ENCODE measurements at places on chromosomes 3 and 15.

DNA sequence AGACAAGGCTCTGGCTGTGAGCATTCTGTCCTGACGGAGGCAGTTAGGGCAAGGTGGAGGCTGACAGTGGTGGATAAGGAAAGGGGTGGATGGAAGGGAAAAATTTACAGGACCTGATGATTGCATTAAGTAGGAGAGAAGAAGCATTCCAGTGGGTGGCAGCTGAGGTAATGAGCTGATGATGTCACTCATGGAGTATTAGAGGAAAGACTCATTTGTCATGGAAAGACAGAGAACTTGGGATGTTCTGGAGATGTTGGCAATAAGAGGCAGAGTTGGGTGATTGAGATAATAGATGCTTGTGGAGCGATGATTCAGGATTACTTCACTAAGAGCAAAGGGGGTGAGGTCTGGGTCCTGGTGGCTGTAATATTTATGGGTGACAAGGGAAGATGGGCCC is 63.6 kb upstream of the SCN5A start:
- no peak for DNase-seq

DNA sequence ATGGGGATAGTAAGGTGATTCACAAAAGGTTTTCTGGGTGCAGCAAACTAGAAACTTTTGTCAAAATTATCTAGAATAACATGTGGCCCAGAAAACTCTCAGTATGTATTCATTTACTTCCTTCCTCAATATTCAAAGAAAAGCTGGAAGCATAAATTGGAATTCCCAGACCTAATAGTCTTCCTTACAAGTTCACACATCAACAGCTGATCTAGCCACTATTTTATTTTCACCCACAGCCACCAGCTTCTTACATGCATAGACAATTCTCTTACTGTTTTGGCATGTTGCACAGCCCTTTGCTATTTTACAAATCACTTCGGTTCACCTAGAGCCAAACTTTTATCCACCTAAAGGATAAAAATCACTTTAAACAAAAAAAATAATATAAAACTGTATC is 647.8 kb upstream of the CCDC54 start:
- no peak for DNase-seq

- DNase-seq: no peak
Observed at GRCh38 chr3:157375342-157375986, 61.2 kb upstream of the PTX3 start.

DNA sequence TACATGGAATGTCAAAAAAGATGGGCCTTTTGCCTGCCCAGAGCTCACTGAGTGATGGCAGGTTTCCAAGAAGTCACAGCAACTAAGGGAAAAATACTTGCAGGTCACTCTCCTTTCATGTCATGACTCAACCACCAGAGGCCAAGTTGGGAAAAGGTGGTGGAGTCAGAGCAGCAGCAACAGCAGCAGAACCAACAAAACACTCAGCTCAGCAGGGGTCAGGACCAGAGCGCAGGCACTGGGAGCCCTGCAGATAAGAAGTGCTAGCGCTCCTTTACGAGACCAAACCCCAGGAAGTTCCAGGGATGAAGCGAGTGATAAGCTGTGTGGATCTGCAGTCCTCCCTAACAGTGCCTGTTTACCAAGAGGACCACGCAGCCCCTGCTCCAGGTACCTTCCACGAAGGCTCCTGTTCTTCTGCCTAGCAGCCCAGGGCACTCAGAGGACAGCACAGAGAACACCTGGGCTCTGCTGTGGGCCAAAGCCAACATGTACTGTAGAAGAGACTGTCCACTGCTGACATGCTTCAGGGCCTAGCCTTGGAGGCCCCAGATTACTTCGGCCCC is 26.0 kb downstream of the POC1A start:
- DNase-seq: peak; percentile 13

GRCh38 chr3:30686176-30686575 is 79.8 kb downstream of the TGFBR2 start:
- no peak for DNase-seq

DNA sequence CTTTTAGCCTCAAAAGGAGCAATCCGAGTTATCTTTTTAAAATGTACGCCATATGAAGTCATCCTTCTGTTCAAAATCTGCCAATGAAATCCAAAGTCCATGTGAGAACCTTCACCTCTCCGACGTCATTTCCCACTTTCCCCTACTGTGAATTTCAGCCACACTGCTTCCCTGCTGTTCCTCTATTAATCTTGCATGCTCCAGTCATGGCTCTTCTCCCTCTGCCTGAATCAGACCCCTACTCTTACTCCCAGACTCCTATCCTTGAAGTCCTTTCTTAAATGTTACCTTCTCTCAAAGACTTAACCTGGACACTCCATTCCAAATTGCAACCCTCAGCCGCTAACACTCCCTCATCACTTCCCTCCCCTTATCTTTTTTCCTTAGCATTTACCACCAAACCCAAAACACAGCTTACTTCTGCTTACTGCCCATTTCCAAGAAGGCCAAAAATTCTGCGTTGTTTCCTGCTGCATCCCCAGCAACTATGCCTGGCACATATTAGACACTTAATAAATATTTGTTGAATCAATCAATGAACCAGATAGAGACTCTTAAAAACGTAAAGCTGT is 1.2 kb downstream of the NKIRAS1 start:
- no peak for DNase-seq

- DNase-seq: no peak
Observed at GRCh38 chr3:34066328-34066727, 267.9 kb downstream of the PDCD6IP start.

DNA sequence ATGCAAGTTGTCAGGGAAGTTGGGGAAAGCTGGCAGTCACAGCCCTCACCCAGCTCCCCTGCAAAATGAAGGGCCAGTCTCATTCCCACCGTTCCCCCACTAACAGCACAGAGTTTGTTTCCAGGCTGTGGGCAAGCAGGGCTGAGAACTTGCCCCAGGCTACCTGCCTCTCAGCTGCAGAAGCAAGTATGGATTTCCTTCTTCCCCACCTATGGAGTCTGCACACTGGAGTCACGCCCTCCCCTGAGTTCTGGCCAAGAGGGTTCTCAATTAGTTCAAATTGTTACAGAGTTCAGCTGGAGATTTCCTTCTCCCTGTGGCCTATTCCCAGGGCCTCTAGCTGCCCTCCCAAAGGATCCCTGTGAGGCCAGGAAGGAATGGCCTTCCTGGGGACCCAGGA is 90.1 kb upstream of the ATP11B start:
- no peak for DNase-seq

- DNase-seq: no peak
Observed at GRCh38 chr3:108295421-108296175, 750 bp upstream of the HHLA2 start.

GRCh38 chr3:8629151-8630021 is 15.2 kb downstream of the SSUH2 start:
- no peak for DNase-seq

GRCh38 chr3:123869165-123869564 is 15.0 kb downstream of the MYLK start:
- no peak for DNase-seq

DNA sequence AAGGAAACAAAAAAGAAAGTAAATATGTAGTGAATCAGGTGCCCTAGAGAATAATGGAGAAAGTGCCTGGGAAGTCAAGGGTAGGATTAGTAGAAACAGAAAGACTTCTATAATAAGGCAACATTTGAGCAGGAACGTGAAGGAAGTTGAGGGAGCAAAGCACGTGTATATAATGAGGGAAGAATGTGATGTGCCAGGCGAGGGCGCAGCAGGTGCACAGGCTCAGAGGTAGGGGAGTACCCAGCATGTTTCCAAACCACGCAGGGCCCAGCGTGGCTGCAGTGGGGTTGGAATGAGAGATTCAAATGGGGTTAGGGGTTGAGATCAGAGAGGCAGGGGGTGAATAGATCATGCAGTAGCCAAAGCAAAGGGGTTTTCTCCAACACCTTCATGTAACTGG is 91.9 kb upstream of the VGLL4 start:
- DNase-seq: no peak

DNA sequence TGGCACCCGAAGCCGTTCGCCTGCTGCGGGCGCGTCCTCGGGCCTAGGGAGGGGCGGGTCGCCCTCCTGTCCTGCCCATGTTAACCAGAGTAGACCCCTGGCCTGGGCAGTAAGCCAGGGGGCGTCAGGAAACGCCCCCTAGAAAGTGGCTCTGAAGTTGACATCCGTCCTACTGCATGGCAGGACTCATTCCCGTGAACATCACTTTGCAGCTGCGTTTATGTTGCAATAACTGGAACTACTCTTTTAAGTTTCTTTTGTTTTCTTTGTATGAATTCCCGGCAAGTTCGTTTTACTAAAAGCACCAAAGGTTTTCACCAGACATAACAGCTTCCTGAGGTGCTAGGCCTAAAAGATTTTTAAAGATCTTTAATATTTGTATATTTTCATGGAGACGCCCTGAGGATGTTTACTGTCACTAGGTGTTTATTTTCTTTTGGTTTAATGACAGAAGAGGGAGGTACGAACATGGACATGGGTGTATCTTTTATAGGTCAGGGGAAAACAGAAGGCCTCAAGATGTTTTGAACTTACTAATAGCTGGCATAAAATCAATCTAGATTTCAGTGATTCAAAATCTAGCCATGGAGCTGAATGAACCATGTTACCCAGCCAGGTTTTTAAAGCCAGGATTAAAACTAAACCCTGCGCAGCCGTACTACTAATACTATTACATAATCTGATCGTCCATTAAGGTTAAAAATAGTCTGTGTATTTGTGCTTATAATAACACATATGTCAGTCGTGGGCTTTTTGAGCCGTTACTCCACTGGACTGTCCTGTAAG is 1.0 kb downstream of the C15orf61 start:
- DNase-seq: no peak
